ENCODE measurements at places on chromosomes 2 and 18.

DNA sequence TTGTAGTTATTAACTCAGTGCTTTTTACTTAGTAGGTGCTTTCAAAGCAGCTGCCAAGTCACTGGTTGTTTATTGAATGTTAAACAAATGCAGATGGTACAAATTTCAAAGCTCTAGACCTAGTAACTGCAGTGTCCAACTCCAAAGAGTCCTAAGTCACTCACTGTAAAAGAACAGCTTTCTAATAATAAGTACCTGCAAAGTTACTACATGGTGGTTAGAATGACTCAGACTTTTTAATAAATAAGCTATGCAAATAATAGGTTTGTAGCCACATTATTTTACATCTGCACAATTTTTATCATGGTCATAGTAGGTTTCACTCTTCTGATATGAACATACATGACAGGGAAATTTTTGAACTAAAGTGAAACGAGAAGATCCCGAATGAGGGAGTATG, 1620.4 kb upstream of the CELF4 start:
- no peak for DNase-seq

GRCh38 chr2:96880891-96881273, 11.0 kb upstream of the SEMA4C start:
- DNase-seq, result no peak

- DNase-seq, result no peak
Measured at GRCh38 chr18:75777630-75778029, 350.1 kb upstream of the SMIM21 start.

DNA sequence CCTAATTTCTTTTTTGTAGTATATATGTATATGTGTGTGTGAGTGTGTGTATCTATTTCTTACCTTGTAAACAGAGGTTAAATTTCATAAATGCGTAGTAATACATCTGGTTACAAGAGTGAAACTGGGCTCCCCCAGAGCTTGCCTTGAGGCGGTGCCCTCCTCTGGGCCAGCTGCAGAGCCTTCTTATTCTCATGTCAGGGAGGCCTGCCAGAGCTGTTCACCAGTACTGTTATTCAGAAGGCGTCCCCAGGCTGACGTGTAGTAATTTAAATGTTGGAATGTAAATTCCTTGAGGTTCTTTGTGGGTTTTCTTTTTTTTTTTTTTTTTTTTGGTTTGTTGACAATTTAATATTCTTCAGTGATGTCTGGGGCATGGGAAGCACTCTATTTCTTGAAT, 11.2 kb downstream of the COPS8 start:
- DNase-seq, result no peak

- no peak for DNase-seq
Measured at GRCh38 chr2:99240431-99240830, 15.0 kb downstream of the LYG2 start.

GRCh38 chr2:3483986-3484960, 35.1 kb downstream of the ADI1 start:
- no peak for DNase-seq

GRCh38 chr2:158717366-158718195, 77.5 kb upstream of the DAPL1 start:
- no peak for DNase-seq

- no peak for DNase-seq
Measured at GRCh38 chr2:133790711-133791110, 222.4 kb upstream of the NCKAP5 start.

DNA sequence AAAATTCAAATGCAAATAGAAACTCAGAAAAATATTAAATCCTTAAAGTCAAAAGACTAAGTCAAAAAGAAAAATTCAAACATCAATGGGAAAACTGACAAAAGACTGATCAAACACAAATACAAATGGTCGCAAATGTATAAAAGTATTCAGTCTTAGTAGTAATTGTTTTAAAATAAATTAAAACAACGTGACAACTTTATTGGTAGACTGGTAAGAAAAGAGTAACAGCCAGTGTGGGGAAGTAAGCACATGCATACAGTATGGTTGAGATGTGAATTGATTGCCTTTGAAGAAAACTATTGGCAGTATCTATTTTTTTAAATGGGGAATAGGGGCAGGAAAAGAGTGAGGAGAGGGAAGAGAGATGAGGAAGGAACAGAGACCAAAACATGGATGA, 9.8 kb downstream of the TMEM131 start:
- no peak for DNase-seq
